Cortex of kidney (tissue), 1 donor: ENCODE measurements at places on chromosomes 1 and 21.

- DNase-seq = no peak
These were observed 130.3 kb downstream of the TIAM1 start for GRCh38 chr21:31213787-31214186.

DNA sequence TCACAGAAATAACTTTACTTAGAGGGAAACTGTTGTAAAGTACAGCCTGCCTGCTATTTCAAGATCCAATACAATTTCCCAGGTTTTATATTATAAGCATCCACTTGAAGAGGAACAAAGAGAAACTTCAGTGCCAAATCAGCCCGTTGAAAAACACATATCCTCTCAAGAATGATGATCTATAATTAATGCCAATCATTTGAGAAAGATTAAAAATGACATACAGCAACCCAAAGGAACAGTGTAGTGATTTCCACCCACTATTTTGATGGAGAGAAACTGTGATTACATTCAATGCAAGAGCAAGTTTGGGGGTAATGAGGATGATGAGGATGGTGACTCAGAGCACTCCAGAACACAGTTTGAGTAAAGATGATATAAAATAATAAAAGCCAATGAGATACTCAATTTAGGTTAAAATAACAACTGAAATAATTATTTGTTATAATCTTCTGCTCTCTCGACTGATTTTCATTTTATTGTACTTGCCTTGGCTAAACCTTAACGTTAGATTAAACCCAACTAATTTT lies 715.5 kb downstream of the NCAM2 start:
- no peak for DNase-seq

DNA sequence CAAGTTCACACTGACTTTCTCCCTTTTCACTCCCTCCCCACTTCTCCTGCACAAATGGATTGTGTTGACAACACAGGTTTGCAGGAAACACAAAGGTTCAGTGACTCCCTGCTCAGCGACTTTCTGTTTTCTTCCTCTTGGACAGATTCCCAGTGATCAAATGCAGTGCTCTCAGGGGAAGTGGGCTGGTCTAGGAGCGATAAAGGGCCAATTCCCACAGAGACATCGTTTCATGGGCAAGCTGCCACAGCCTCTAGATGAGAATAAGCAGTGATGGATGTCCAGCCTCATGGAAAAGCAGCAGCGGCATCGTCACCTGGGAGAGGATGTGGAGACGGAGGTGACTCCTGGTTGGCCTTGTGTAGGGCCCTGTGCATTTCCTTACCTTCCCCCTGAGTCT lies 30.6 kb downstream of the FYB2 start:
- DNase-seq = no peak

DNA sequence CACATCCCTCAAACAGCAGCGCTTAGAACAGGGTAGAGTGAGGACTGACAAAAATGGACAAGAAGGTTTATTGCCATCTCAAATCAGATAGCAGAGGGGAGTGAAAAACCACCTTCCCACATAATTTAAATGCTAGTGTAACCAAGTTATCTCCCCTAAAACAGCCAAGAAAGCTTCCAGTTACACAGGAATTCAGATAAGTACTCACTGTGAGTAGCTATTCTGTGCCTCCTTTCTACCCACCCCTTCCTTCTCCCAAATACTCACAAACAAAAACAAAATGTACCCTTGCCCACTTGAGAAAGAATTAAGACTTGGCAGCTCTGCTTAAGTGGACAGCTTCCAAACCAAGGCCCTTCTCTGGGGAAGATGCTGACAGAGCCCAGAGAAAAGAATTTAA lies 9.1 kb downstream of the OTUD7B start:
- DNase-seq = no peak

DNA sequence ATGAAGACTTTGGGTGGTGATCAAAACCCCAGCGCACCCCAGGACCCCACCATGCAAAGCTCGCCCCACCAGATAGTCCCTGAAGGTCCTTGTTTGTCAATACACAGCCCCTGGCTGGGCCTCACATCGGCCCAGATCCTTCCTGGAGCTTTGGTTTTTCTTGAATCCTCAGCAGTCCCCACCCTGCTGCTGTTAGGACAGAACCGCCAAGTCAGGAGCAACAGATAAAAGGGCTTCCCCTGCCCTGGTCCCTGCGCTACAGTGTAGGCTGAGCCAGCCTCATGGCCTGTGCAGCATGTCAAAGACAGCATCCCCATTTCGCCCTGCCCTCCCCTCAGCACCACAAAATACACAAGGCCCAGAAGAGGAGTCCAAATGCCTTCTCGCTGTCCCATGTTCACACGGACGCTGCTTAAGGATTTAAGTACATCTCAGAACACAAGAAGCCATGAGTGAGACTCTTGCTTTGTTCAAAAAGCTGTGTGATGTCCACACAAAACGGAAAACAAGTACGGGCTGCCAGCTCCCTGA lies 65.7 kb downstream of the PSMG1 start:
- DNase-seq = no peak

DNA sequence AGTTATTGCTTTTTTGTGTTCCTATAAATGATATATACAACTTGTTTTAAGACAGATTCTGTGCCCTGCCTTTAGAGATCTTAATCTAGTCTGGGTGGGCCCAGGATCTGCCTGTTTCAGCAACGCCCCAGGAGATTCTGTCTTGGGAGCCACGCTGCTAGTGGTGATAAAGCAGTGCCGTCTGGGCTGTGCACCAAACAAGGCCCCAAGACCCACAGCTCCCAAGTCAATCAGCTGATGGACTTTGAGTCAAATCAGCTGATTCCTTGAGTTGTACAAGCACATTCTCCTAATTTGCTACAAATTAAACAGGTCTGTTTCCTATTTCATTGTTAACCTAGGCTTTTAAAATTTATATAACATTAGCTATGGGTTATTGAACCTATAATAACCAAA lies 15.7 kb upstream of the SLC44A3 start:
- DNase-seq = no peak

DNA sequence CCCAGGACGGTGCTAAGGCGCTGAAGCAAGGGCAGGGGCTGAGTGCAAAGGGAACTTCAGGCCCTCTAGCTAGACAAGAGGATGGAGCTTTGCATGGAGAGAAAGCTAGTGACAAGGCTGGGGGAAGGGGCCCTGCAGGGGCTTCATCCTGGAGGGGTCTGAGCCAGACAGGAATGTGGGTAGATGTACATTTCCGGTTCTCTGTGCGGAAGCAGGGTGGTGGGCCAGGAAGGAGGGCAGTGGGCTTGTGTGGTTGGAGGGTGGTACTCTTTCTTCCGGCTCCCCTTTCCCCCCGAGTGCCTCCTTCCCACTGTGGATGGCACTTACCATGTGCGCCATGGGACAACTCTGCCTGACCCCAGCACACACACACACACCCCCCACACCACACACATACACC lies 1.5 kb downstream of the KISS1 start:
- DNase-seq = no peak

- no peak for DNase-seq
These were observed 234.2 kb upstream of the FGGY start for GRCh38 chr1:59062743-59063142.

- DNase-seq = no peak
These were observed 347.4 kb upstream of the PTBP2 start for GRCh38 chr1:96374076-96374762.
